ENCODE measurements at places on chromosomes 3 and 15. TPM values are rescaled to one million over a fixed set of nuclear protein-coding genes. Genes with fewer than 3 reads are reported as not detected.

- DNase-seq = no peak
These were observed 354.9 kb downstream of the RSL24D1 start for GRCh38 chr15:54841701-54842305.

DNA sequence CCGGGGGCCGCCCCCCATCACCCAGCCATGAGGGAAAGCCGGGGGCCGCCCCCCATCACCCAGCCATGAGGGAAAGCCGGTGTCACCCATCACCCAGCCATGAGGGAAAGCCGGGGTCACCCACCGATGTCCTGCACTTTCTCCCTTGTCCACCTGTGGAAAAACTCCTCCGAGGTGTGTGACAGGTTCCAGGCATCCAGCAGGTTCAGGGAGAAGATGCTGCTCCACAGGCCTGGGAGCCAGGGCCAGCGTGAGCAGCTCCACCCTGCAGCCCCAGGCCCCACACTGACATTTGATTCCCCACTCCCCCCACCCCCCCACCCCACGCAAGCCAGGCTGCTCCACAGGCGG lies 15.5 kb upstream of the EHD4 start:
- no peak for DNase-seq

GRCh38 chr3:9066141-9066540 lies 102.9 kb upstream of the RAD18 start:
- no peak for DNase-seq

GRCh38 chr3:4986175-4986781 lies 7.0 kb downstream of the BHLHE40 start:
- DNase-seq = peak; percentile 57

GRCh38 chr3:125214738-125215137 lies 2.2 kb upstream of the SLC12A8 start:
- no peak for DNase-seq

- DNase-seq = no peak
These were observed 81.6 kb downstream of the GABRB3 start for GRCh38 chr15:26691249-26691648.

- peak; percentile 56 for DNase-seq
These were observed 36.0 kb downstream of the PHLDB2 start for GRCh38 chr3:111895071-111895470.

DNA sequence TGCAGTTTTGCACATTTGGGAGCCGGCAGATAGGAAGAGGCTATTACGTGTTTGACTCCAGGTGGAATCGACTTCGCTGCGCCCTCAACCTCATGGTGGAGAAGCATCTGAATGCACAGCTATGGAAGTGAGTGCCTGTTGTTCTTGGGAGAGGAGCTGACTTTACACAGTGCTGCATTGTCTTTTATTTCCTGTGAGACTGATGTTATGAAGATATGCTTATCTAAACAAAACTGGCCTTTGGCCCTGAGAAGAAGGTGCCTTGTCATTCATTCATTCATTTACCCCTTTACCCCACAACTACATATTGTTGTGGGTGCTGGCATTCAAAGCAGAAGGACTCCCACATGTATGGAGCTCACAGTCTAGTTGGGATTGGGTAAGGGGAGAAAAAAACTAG lies 32.6 kb downstream of the PSMD6 start:
- DNase-seq = peak; percentile 75

DNA sequence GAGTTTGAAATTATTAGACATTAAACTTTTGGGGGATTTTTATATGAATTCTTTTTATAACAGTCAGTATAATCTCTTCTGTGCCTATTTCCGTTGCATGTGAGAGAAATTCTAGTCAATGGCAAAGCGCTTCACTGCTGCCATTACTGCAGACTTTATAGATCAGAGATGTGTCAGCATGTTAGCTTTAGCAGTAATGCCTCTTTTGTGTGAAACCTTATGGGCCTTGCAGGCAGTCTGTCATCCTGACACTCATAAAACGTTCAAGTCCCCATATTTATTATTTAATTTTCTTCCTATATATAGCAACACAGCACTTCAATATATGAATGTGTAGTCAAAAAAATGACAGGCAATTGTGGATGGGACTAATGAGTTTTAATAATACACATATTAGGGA lies 191.0 kb downstream of the NLGN1 start:
- no peak for DNase-seq

GRCh38 chr3:50583897-50584296 lies 14.6 kb downstream of the HEMK1 start:
- no peak for DNase-seq

- DNase-seq = no peak
These were observed 31.9 kb upstream of the TM4SF1 start for GRCh38 chr3:149409351-149409750.

DNA sequence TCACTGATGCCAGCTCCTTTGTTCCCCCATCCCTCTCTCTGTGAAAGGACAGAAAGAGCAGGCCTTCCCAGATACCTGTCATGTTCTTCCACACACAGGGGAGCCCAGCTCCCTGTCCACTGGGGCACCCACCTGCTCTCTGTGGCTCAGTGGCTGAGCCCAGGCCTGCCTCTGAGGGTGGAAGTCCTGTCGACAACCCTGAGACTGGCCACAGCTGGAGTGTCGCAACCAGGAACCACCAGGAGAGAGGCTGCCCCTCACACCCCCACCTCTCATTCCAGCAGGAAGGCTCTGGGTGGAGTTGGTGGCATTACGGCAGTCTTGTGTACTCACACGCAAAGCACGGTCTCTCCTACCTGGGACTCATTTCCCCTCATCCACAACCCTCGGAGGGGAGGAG lies 66.3 kb downstream of the MEGF11 start:
- no peak for DNase-seq

GRCh38 chr15:70197945-70198361 lies 100.2 kb upstream of the TLE3 start:
- DNase-seq = no peak

DNA sequence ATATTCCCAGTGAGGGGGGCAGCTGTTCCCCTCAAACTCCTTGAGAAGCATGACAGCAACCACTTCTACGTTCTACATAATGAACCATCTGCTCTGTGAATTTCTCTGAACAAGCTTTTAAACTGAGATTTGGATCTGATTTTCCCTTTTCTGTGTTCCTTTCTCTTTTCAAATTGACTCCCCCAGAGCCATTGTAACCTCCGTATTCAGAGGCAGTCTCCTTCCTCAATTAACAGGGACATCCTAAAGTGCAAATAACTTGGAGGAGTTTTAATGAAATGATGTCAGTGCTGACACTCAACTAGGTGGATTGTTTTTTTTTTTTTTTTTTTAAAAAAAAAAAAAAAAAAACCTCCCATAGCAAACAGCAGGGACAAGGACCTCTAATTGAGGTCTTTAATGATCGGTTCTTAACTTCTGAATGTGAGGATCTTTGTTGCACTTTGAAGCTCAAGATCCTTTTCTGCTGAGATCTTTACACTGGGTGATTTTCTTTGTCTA lies 48.8 kb downstream of the ADAMTS9 start:
- DNase-seq = no peak

GRCh38 chr3:127777332-127777731 lies 45.0 kb downstream of the MGLL start:
- no peak for DNase-seq

DNA sequence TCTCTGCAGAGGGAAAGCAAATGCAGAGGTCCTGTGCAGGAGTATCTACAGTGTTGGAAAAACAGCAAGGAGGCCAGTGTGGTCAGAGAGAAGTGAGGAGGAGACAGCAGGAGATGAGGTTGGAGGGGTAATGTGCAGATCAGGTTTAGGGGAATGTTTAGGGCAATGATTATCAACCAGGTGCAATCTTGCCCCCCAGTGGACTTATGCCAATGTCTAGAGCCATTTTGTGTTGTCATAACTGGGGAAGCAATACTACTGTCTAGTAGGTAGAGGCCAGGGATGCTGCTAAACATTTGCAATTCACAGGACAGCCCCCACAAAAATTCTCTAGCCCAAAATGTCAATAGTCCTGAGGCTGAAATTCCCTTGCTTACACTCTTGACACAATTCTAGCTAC lies 13.1 kb downstream of the CCDC191 start:
- no peak for DNase-seq

- no peak for DNase-seq
These were observed 77.8 kb upstream of the FAM98B start for GRCh38 chr15:38376081-38376480.

DNA sequence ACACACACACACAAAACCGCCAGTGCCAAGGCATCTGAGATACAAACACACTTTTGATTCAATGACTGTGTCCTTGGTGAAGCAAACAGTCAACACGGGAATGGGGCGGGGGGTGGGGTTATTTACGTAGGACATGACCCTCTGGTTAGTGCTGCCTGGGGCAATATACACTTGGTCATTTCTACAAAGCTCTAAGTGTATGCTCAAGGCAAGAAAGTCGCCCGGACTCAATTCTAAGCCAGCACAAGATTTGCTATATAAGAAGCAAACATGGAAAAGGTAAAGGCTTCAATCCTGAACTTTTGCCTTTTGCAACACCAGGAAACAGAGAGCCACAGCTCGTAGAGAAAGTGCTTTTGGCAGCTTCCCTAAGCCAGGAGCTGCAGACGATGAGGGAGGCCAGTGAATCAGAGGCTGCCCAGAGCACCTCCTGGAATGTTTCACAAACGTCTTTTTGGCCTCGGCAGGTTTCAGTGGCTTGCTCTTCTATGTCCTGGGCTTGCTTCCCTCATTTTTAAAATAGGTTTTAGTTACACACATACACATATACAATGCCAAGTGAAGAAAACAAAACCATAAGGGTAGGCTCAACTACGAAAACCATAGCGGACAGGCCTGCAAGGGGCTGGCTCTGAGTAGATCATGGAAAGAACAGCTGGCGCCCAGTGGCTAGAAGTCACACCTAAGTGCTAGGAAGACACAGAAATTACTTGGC lies 73.6 kb downstream of the TM4SF4 start:
- peak; percentile 52 for DNase-seq

GRCh38 chr3:123524981-123525380 lies 59.9 kb downstream of the HACD2 start:
- DNase-seq = no peak

GRCh38 chr15:51825698-51826097 lies 3.8 kb upstream of the TMOD3 start:
- DNase-seq = no peak

DNA sequence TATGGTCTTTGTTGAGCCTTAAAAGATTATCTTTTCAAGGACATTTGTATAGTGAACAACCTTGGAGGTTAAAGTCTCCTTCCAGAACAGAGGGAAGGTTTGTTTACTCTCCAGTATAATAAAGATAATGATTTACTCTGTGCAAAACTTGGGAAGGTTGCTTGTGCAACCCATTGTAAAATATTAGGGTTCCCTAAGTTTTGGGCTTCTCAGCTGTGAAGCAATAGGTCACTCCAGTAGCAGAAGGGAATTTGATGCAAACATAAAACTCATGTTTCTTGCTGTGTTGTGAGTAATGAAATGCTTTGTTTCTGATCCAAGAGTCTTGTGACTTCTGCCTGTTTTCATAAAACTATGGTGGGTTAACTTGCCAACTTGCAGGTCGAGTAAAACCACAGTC lies 177.5 kb downstream of the SUCNR1 start:
- no peak for DNase-seq

GRCh38 chr15:98653686-98654085 lies 5.3 kb downstream of the IGF1R start:
- peak; percentile 30 for DNase-seq

GRCh38 chr3:188472336-188472735 lies 318.4 kb downstream of the LPP start:
- DNase-seq = no peak

DNA sequence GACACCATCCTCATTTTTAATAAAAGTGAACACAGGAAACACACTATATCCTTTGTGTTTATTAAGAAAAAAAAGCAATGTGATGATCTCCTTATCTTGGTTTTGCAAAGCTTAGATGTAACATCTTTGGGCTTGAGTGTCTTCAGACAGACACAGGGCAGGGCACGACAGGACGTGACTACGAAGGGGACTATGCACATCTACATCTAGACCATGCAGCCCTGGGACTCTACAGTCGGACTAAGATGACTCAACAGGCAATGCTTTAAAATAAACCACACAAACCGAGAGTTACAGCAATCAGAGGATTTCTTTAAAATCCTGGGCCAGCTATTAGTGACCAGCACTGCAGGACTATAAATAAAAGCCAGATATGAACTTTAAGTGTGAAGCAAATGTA lies 22.8 kb upstream of the TM2D3 start:
- DNase-seq = no peak

GRCh38 chr15:23642413-23643044 lies 5.1 kb downstream of the MAGEL2 start:
- DNase-seq = peak; percentile 2

- DNase-seq = peak; percentile 25
These were observed 4.6 kb upstream of the CIDEC start for GRCh38 chr3:9884555-9885165.

- DNase-seq = peak; percentile 46
These were observed 29.7 kb downstream of the DNASE1L3 start for GRCh38 chr3:58180940-58181587.

DNA sequence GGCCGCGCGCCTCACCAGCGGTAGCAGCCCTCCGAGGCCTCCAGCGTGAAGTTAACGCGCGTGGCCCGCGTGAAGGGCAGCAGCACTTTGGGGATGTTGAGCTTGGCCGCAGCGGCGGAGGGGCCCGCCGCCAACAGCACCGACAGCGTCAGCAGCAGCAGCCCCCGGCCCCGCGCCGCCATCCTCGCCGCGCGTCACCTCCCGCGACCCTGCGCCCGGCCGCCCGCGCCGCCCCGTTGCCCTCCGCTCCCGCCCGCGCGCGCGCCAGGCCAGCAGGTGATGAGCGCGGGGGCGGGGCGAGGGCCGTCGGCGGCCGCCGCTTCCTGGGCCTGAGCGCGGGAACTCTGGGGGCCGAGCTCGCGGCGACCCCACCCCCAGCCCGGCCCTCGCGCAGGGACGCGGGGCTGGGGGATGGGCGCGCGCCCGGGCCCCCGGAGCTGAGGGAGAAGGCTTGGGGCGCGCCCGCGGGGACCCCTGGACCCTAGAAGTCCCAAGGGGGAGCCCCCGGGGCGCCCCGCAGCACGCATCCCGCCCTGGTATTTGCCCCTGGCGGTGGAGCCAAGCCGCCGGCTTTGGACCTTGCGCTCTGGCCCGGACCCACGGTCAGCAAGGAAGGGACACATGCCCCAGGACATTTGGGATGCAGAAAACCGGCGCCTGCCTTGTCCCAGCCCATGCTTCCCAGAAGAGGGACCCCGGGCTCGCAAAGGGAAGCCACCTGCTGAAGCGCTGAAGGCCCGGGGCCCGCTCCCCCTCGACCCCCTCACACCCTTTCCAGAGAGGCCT lies at the start of gene NUP210:
Gene NUP210, minus strand, starts transcription at position 278 of the 786 bp plus-strand sequence. Its CDS starts 96 bp downstream, at position 182.
- DNase-seq = no peak

The RBMS3 gene
- 23.1 TPM for total RNA-seq

The TTC21A gene
- total RNA-seq = 0.90 TPM

The ACSBG1 gene
- total RNA-seq = not detected

The NAA50 gene
- total RNA-seq = 187 TPM

The SPESP1 gene
- 1.9 TPM for total RNA-seq

The RLBP1 gene
- not detected for total RNA-seq

The SLC41A3 gene
- total RNA-seq = 211 TPM

The SOX2 gene
- not detected for total RNA-seq

The TPRG1 gene
- total RNA-seq = under 0.01 TPM

The HAUS2 gene
- 18.1 TPM for total RNA-seq

The BUB1B gene
- total RNA-seq = 20.2 TPM

The OIP5 gene
- total RNA-seq = 3.3 TPM

The SENP7 gene
- total RNA-seq = 13.9 TPM

The SMAD3 gene
- total RNA-seq = 12.3 TPM

Measured in dermis microvascular lymphatic vessel endothelial cell (primary cell).